ENCODE measurements at places on chromosomes 7 and 10. TPM values are rescaled to one million over a fixed set of nuclear protein-coding genes. Genes with fewer than 3 reads are reported as not detected.
A peak's percentile ranks its signal among the peaks of the same experiment; 100 is the strongest.

- no peak overlapping the region for H3K4me3 ChIP-seq
- no peaks in the 10 kb centered on the region for H3K36me3 ChIP-seq
- peaks cover 3% of the 10 kb centered on the region for H3K4me1 ChIP-seq
- no peak overlapping the region for H3K27ac ChIP-seq
Observed at GRCh38 chr10:8238986-8239385, 184.5 kb downstream of the GATA3 start.

DNA sequence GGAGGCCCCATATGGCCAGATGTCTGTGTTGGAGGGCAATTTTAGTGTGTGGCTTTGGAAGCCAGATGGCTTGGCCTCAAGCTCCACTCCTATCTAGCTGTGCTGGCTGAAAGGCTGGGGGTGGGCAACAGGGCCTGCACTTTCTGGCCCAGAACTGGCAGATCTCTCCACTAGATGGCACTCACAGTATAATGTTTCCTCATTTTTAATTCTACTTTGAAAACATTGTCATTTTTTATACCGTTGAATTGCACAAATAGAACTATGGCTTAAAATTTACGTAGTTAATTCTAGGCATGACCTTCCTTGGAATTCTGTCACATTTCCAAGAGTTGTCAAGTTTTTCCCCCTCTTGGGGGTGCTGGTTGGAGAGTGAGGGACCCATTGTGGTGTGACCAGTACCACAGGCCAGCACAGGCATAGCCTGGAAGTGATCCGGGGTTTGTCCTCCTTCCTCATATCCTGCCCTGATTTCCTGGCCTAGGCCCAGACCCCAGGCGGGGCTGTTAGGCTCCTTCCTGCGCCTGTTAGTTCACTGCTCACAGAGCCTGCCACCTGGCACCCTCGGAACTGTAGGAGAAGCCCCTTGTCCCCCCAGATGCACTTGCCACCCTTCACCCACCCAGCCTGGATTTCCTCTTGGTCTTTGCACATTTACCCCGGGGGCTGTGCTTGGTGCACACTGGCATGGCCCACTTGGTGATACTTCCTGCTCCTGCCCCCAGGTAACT, 52.8 kb downstream of the ARHGAP22 start:
- peak; percentile 76 for DNase-seq
- H3K27ac ChIP-seq = no peak overlapping the region
- H3K27me3 ChIP-seq = no peaks in the 10 kb centered on the region
- H3K4me1 ChIP-seq = no peaks in the 10 kb centered on the region

- H3K4me1 ChIP-seq = no peaks in the 10 kb centered on the region
- H3K27ac ChIP-seq = no peak overlapping the region
- H3K4me3 ChIP-seq = no peak overlapping the region
Observed at GRCh38 chr7:130793855-130794618, 60.0 kb upstream of the KLF14 start.

DNA sequence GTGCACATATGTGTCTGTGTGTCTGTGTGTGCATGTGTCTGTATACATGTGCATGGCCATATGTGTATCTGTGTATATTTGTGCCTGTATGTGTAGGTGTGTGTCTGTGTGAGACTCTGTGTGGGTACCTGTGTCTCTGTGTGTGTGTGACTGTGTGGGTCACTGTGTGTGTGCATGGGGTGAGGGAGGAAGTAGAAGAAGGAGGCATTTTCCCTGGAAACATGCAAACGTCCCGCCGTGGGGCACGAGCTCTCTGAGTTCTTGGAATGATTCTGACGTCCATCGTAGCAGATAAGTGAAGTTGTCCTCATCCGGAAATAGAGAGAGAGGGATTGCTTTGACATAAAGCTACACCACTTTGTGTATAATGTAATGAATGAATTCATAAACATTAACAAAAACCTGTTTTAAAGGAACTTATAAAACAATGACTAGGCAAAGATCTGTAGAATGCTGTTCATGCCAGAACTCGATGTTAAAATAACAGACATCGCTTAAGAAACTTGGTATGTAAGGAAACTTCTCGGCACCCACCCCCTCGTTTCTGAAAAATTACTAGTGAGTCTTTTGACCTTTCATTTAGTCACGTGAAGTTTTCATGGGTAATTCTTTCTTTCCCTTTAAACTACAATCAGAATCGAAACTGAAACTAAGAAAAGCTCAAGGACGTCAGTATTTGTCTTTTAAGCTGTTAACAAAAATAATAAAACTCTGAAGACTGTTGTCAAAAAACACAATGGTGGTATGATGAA, 43.6 kb upstream of the KLF6 start:
- H3K27me3 ChIP-seq = no peaks in the 10 kb centered on the region
- no peaks in the 10 kb centered on the region for H3K36me3 ChIP-seq
- no peak for DNase-seq
- H3K4me3 ChIP-seq = no peak overlapping the region
- H3K4me1 ChIP-seq = peaks cover 50% of the 10 kb centered on the region
- no peak overlapping the region for H3K27ac ChIP-seq

DNA sequence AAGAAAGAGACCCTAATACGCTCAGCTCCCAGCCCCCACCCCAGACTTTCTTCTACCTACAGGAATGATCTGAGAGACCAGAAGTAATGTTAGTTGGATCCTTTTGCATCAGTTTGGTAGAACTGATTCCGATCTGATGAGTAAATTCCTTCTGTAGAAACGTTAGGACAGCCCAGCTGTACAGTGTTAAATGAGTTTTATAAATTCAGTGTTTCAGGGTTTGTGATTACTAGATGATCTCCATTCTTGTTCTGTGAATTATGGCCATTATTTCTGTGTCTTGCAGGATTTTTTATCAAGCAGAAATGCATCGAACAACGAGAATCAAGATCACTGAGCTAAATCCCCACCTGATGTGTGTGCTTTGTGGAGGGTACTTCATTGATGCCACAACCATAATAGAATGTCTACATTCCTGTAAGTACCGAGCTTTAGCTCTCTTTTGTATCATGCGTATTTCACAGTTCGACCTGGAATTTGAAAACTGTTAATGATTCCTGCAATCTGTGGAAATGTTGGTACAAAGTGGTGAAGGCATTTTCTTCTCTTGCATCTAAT, 5.3 kb downstream of the BMI1 start:
- no peak for DNase-seq
- H3K27me3 ChIP-seq = peaks cover 67% of the 10 kb centered on the region
- H3K27ac ChIP-seq = peak overlapping the region; percentile 65
- H3K4me1 ChIP-seq = no peaks in the 10 kb centered on the region

- H3K4me1 ChIP-seq = peaks cover 11% of the 10 kb centered on the region
- H3K27ac ChIP-seq = no peak overlapping the region
- no peak for DNase-seq
- no peaks in the 10 kb centered on the region for H3K36me3 ChIP-seq
Observed at GRCh38 chr10:28691187-28691694, 13.9 kb downstream of the BAMBI start.

DNA sequence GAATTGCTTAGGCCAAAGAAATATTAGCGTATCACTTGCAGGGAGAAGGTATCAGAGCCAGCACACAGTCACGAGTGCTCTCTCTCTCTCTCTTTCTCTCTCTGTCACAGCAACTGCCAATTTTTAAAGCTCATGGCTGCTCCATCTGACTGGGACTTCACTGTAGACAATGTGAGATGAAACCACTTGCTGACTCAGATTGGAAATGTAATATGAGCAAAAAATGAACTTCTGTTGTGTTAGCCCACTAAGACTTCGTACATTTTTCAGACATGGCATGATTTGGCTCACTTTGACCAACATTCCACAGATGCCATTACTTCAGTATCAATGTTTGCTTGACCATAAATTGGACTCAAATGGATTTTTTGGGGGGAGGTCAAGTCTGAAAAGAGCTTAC, 68.1 kb downstream of the DGKB start:
- H3K27ac ChIP-seq = no peak overlapping the region
- DNase-seq = no peak
- no peaks in the 10 kb centered on the region for H3K36me3 ChIP-seq
- no peaks in the 10 kb centered on the region for H3K27me3 ChIP-seq
- H3K4me1 ChIP-seq = peaks cover 5% of the 10 kb centered on the region

Gene ANKRD30A
- not detected for total RNA-seq

Measured in endodermal cell (in vitro differentiated cells).